Activated CD4-positive, alpha-beta T cell treated with anti-CD3 and anti-CD28 coated beads for 4 hours (primary cell): ENCODE measurements at places on chromosomes 7 and 10.

DNA sequence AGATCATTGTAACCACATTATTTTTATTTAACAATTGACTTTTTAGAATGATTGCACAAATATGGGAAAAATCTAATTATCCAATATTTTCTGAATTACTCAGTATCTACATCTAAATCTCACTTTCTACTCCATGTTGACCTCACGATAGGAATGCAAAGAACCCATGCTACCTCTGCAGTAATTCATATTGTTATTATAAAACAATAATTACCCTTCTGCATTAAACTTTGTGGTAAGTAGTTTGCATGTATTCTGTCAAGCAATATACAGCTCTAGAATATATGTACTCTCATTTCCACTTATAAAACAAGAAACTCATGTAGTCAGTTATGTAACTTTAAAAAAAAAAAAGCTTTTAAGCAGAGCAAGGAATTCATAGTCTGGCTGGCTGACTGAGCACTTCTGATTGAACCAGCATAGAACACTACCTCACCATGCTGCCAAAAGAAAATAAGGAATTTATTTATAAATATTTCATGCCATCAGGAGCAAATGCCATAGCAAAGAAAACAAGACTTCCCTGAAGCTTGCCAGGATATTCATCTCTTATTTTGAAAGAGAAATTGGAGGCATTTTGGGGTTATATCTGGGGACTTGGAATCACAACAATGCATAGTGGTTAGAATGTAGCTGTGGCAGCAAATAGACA lies 895.7 kb downstream of the XPNPEP1 start:
- no peak for DNase-seq

DNA sequence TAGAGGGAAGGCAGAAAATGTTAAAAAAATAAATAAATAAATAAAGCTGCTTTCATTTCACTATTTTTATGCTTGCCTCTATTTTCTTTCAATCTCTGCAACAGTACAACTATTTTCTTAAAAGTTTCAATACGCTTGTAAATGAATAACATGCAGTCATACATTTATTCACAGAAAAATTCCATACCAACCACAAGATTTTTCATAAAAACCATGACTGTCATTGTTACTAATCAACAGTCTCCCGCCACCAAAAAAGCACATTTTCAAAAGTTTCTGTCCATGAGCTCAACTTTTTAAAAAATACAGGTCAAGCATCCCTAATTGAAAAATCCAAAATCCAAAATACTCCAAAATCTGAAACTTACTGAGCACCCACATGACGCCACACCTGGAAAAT lies 5.3 kb downstream of the PARD3 start:
- DNase-seq = no peak

- DNase-seq = no peak
Observed at GRCh38 chr7:137970253-137970975, 31.5 kb downstream of the CREB3L2 start.

GRCh38 chr7:74026903-74027682 lies 880 bp upstream of the ELN start:
- peak; percentile 59 for DNase-seq

GRCh38 chr10:62583876-62584615 lies 209.9 kb downstream of the ZNF365 start:
- no peak for DNase-seq

DNA sequence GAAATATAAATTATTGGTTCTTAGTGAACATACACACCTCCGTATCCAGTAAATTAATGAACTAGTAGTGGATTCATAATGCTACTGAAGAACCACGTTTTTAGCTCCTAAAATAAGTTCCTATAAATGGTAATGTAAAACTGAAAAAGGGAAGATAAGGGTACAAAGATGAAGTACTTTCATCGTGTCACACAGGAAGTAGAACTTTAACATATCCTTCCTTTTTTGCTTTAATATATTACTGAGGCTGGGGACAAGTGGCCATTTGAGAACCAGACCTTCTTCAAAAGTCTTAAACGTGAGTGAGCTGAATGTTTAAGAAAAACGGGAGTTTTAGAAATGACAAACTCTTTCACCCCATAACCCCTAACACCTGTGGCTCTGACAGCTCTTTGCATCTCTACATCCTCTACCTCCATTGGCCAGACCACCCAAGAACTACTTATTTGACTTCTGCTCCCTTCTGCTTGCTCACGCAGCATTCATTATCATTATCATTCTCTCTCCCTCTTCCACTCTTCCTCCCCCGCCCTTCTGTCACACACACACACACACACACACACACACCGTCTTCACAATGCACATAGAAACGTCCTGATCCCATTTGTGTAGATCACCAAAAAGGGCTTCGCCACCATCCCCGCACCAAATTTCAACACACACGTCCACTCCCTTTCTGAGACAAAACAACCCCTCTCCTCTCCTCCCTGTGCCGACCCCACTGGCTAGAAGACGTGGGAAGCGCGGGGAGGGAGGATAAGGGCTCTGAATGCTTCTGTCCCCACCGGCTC lies 677 bp downstream of the SKAP2 start:
- peak; percentile 12 for DNase-seq
